ENCODE measurements at places on chromosomes 2 and 18.

DNA sequence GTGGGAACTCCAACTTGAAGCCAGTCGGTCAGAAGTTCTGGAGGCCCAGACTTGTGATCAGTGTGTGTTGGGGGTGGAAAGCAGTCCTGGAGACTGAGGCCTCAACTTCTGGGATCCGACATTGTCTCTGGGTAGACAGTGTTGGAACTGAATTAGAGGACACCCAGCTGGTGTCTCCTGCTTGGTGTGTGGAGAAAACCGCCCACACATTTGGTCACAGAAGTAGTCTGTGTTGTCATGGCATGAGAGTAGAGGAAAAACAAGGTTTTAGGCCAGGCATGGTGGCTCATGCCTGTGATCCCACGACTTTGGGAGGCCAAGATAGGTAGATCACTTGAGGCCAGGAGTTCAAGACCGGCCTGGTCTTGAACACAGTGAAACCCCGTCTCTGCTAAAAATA is 51.5 kb downstream of the PUM2 start:
- DNase-seq = no peak

GRCh38 chr18:2572171-2572569 is 813 bp downstream of the NDC80 start:
- no peak for DNase-seq

- peak; percentile 60 for DNase-seq
These were observed 103.6 kb downstream of the CDK15 start for GRCh38 chr2:201909961-201910361.

DNA sequence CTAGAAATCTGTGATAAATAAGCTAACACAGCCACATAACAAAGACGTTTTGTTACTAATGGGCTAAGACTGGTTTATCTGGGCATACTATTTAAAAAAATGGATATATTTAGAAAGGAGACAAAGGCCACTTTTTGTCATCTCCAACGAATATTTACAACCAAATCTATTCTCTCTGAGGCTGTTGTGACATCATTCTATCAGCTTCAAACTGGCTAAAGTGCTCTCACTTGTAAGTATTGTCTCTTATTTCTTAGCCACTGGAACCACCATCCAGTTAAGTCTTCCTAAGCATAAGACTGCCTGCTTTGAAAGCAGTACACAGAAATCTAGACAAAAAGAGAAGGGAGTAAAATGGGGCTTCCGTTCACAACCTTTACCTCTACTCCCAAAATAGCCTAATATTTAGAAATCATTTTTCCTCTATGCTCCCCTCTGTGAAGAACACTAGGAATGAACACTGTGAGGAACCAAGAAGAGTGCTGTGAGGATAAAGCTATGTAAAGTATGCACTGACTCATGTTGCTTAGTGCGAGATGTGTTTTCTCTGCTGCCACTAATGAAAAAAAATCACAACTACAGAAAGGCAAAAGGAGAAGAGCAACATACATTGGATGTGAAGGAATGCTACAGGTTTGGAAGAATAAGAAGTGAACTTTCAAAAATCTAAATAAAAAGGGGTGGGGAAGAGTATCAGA is 264.1 kb downstream of the EXOC6B start:
- no peak for DNase-seq

GRCh38 chr2:35228584-35228983 is 1127.0 kb upstream of the CRIM1 start:
- DNase-seq = no peak

DNA sequence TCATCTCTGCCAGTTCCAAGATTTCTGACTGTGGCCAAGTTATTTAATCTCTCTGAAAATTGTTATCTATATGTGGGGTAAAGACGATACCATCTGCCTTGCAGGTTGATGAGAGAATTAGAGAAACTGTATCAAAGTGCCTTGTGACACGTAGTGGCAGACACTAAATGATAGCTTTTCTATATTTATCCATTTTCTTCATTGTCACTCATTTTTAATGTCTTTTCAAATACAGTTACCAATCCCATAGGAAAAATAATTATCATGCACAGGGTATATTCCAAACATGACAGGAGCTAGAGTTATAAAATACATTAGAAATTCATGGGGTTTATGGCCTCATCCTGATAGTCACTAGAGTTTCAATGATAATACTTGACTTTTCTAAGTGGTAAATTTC is 95.6 kb upstream of the NOL4 start:
- DNase-seq = no peak

- no peak for DNase-seq
These were observed 122.4 kb downstream of the NDUFA10 start for GRCh38 chr2:239902749-239903201.

GRCh38 chr2:122163617-122164016 is 408.2 kb downstream of the TSN start:
- DNase-seq = no peak

- no peak for DNase-seq
These were observed 91.4 kb downstream of the ZNF385B start for GRCh38 chr2:179770029-179770428.

- DNase-seq = no peak
These were observed 8.6 kb downstream of the CCNT2 start for GRCh38 chr2:134927195-134927594.

GRCh38 chr2:172072706-172073105 is 12.6 kb upstream of the DLX1 start:
- no peak for DNase-seq

DNA sequence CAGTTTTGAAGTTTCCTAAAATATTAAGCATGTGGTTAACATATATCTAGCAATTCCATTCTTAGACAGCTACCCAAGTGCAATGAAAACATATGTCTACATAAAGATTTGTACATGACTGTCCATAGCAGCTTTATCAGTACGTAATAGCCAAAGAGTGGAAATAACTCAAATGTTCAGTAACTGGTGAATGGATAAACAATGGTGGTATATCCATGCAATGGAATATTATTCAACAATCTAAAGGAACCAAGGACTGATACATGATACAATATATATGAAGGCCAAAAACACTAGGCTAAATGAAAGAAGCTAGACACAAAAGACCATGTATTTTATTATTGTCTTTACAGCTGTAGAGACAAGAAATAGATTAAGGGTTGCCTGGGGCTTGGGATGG is 361.4 kb downstream of the ALK start:
- DNase-seq = no peak

- no peak for DNase-seq
These were observed 12.0 kb upstream of the RAB31 start for GRCh38 chr18:9696112-9696511.

DNA sequence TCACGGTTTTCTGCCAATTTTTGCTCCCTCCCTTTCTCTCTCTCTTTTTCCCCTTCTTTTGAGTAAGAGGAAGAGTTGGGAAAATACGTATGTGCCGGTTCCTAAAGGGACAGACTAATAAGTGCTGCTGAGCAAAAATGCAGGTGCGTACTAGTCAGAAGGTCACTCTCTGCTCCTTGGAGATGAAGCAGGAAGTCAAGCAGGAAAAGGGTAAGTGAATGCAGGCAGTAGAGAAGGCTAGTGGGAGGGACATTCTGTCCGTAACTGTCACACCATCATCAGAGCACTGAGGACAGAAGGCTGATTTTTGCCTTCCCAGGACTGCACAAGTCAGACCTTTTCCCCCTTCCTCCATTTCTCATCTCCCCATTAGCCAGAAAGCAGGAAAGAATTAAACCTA is 105.7 kb downstream of the CDH2 start:
- DNase-seq = no peak

DNA sequence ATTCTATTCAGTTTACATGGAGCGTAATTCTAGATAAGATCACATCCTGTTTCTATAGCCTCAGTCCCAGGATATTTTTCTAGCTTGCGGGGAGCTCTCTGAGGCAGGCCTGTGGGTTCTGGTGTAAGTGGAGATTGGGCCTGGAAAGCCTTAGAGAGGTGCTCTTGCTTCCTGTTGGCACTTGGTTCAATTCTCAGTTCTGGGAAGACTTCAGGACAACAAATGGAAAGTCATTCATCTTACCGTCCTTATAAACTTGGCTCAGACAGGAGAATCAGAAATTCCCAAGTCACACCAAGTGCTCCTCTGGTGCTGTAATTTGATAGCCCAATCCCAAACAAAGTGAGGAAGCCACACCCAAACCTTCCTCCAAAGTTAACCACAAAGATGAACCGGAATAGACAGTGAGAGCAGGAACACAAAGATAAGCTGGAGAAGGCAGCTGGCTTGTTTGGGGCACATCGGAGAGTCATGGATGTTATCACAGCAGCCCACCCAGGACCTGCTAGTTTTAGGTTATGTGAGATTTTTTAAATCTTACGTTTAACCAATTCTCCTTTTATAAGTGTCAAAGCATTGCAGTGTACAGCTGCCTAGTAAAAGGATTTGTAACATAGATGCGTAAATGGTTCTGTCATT is 144.3 kb upstream of the MAP3K20 start:
- DNase-seq = peak; percentile 36

DNA sequence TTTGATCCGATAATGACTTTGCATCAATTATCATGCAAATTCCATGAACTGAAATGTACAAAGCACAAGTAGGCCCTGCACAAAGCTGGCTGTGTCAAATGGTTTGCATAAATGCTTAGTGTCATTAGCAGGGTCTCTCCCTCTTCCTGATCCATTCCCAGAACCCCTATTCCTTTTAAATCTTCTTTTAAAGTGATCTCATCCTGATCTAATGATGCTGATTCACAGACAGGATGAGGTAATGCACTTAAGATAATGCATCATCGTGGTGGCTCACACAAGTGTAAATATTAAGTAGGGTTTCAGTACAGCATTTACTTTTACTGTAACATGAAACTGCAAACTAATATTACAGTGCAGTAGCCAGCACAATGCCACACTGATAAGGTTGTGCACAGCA is 304.8 kb upstream of the SOX11 start:
- DNase-seq = no peak

DNA sequence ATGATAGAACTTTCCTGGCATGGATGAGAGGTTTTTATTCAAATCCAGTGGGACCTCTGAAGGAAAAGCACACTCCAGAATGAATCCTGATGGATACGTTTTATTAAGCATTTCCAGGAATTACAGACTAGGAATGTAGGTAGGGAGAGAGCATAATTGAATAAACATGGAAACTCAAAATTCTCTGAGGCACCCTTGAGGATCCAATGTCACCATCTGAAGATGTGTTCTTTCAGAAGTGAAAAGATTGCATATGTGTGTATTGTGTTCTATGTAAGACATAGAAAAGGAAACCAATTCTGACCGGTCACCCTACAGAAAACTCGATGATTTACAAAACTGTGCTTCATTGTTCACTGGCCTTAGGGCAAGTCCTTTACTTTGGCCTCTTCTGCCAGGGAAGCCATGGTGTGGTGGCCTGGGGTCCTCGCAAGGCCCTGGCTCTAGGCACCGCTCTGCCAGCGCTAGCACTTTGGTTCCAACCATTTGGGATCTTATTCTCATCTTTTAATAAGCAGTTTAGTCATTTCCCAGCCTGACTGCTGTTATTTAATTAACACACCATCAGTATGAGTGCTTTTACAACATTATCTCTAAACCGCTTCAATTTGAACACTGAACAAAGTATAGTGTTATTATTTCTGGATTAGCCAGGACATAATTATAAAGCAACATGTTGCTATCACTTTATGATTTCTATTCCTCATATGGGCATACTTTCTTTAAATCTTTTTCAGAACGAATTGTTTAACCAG is 4.5 kb upstream of the GKN1 start:
- DNase-seq = no peak

GRCh38 chr2:122707224-122707824 is 951.9 kb downstream of the TSN start:
- DNase-seq = no peak

- peak; percentile 67 for DNase-seq
These were observed 93.0 kb upstream of the SMAD2 start for GRCh38 chr18:48023334-48024008.

DNA sequence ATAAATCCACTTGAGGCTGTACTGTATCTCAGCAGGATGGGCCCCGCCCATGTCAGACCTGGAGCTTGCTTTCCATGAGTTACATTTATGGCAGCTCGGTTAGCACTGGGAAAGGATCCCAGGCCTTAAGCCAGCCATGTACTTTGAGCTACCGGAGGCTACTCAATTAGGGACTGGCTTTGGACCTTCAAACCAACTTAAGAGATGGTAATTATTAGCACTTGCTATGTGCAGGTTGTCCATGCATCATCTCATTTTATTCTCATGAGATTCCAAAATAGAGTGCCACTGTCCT is 64.4 kb downstream of the ACTR2 start:
- no peak for DNase-seq

- no peak for DNase-seq
These were observed 384.7 kb upstream of the ACVR2A start for GRCh38 chr2:147460155-147460554.

DNA sequence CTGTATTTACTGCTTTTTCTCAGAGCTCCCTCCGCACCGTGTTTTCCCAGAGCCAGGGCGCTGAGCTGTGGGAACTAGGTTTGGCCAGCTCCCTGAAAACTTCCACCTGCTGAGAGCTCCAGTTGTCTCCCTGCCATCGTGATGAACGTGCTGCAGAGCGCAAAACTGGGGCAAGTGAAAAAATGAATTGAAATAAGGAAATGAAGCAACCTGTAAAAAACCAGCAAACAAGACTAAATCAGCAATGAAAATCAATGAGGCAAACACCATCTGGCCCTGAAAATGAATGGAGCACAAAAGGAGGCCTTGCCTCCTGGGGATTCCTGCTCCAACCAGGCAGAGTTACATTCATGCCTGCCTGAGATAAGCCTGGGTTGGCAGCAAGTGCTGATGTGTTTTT is 129.9 kb downstream of the MARCHF4 start:
- no peak for DNase-seq

- DNase-seq = no peak
These were observed 3.4 kb upstream of the ALPP start for GRCh38 chr2:232375164-232375563.

DNA sequence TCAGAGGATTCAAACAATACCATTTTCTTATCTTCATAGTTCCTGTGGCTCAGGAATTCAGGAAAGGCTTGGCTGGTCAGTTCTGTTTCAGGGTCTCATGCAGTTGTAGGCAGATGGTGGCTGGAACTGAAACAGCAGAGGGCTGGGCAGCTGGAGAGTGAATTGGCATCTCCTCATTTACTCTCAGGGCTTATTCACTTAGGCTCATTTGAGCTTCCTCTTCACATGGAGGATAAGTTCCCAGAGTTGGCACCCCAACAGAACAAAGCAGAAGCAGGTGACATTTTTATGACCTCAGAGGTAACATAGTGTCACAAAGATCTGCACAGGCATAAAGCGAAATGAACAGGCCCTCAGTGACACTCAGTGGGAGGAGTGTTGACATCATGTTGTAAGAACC is 66.1 kb downstream of the RBBP8 start:
- no peak for DNase-seq

DNA sequence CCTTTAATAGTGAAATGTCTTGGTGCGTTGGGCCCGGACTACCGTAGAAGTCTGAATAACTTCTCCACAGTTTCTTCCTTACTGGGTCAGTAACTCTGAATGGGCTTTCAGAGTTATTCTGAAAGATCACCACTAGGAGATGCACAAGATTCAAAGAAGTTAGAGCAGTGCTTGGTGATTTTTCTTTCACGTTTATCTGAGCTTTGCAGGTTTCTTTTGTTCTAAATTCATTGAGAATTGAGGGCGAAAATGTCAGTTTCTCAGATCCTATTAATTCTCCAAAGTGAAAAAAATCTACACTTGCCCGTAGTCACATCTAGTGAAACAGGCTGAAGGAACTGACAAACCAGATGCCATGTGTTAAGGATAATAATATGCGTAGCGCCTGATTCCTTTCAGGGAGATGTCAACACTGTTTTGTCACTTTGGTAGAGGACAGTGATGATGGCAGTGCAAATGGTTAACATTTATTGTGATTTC is 70.1 kb downstream of the QPCT start:
- DNase-seq = no peak
